ENCODE measurements at places on chromosomes 11 and 22.
A peak's percentile ranks its signal among the peaks of the same experiment; 100 is the strongest.

DNA sequence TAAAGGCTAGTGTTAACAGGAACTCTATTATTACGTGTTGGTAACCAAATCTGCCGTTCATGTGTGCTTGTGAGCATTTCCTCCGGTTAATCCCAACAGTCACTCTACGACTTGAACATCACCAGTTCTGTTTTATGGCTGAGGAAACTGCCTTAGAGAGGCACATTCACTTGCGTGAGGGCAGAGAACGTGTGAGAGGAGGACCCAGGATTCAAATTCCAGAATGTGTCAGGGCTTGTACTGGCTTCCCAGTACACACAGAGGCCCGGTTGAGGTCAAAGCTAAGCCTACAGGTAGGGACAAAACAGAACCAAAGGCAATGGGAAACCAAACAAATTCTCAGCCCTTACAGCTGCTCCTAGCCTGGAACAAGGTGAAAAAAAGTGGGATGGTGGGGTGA is 66.9 kb upstream of the TENM4 start:
- no peaks in the 10 kb centered on the region for H3K27me3 ChIP-seq
- no peaks in the 10 kb centered on the region for H3K36me3 ChIP-seq
- no peak for DNase-seq
- peaks cover 8% of the 10 kb centered on the region for H3K4me1 ChIP-seq
- H3K27ac ChIP-seq, result no peak overlapping the region
- no peak overlapping the region for H3K4me3 ChIP-seq

- no peaks in the 10 kb centered on the region for H3K36me3 ChIP-seq
- no peak overlapping the region for H3K27ac ChIP-seq
- H3K27me3 ChIP-seq, result no peaks in the 10 kb centered on the region
Observed at GRCh38 chr11:15276621-15277020, 161.9 kb downstream of the INSC start.

GRCh38 chr11:83827940-83828554 is 541.9 kb upstream of the CCDC90B start:
- H3K4me3 ChIP-seq, result peak overlapping the region; percentile 43
- no peaks in the 10 kb centered on the region for H3K4me1 ChIP-seq
- no peak overlapping the region for H3K27ac ChIP-seq

DNA sequence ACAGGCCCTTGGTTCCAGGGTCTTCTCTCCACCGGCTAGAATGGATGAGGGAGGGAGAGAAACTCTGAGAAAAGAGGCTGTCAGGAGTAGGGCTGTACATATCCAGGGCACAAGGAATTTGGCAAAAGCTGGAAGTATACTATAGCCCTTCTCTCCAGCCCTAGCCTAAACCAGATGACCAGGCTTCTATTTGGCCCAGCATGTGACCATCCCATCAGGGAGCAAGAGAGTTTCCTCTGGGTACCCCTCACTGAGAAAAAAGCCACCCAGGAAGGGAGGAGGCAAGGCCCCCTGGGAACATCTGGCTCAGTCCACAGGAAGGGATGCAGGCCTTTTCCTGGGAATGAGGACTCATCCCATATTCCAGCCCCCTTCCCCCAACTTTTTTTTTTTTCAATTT is 8.3 kb downstream of the CD44 start:
- DNase-seq, result no peak
- no peak overlapping the region for H3K4me3 ChIP-seq
- peak overlapping the region; percentile 17 for H3K27ac ChIP-seq
- H3K27me3 ChIP-seq, result no peaks in the 10 kb centered on the region
- H3K4me1 ChIP-seq, result peaks cover 17% of the 10 kb centered on the region

GRCh38 chr22:37623075-37624016 is 14.7 kb downstream of the GGA1 start:
- DNase-seq, result no peak
- peaks cover 16% of the 10 kb centered on the region for H3K4me1 ChIP-seq
- no peaks in the 10 kb centered on the region for H3K27me3 ChIP-seq
- H3K27ac ChIP-seq, result peak overlapping the region; percentile 36
